ENCODE measurements at places on chromosomes 11 and 22.

- peak; percentile 94 for DNase-seq
Measured at GRCh38 chr22:39920134-39920743, 19.4 kb downstream of the GRAP2 start.

- DNase-seq, result no peak
Measured at GRCh38 chr11:94184846-94185245, 56.2 kb downstream of the PANX1 start.

DNA sequence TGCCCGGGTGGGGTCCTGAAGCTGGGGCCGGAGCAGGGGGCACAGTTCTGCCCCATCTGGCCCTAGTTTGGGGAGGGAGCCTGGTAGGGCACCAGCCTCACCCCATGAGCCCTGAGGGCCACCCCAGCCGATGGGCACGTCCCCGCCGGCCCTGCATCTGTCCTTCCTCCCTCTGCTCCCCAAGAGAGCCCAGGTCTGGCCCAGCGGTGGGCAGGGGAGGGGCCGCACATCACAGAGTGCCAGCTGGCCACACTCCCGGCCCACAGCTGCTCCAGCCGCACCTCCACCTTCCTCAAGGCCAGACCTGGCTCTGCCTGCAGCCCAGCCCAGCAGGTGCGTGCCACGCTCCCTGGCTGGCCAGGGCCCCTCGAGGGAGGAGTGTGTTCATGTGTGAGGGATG, 21.6 kb downstream of the BRSK2 start:
- no peak for DNase-seq

- DNase-seq, result no peak
Measured at GRCh38 chr11:43868852-43869567, 11.6 kb upstream of the ALKBH3 start.

- no peak for DNase-seq
Measured at GRCh38 chr11:43234881-43235280, 76.9 kb upstream of the API5 start.

- DNase-seq, result no peak
Measured at GRCh38 chr11:112670806-112671570, 290.2 kb upstream of the NCAM1 start.

DNA sequence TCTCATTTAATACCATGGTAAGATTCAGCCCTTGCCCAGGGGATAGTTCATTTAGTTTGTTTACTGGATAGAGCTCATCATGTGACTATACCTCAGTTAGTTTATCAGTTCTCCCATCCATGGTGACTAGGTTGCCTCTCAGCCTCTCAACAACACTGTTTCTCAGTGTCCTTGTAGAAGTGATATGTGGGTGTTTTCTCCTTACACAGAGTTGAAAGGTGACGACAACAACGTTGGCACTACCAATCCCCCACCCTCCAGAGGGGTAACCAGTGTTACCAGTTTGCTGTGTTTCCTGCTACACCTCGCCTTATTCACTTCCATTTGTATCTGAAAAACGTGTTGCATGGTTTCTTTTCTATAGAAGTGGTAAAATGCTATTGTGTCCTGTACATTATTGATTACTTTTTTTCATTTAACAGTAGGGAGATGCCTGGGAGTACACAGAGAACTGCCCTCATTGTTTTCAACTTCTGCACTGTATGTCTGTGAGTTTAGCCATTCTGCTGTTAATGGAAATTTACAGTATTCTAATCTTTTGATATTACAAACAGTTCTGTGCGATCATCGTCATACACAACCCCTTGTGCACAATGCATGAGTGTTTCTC, 11.6 kb downstream of the NEAT1 start:
- no peak for DNase-seq

DNA sequence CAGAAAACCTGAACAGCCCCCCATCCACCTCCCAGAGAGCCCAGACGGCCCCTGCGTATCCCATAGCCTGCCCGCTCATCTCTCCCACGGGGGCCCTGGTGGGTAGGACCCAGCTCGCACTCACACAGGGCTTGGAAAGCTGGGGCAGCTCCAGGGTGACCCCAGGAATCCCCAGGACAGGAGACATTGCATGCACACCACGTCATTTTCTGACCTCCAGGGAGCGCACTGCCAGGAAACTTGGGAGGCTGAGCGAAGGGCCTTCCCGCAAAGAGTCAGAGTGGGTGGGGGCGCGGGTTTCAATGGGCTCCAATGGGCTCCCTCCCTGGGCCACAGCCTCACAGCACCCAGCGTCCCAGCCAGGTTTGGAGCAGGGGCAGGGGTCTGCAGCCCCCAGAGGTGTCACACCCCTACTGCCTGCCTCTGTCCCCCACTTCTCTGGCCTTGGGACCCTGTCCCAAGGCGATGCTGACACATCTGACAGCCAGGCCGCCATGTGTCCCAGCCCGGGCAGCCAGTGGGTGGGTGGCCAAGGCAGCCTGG, 8.2 kb upstream of the SYT8 start:
- no peak for DNase-seq
